Aorta (tissue), 5 donors: ENCODE measurements at places on chromosomes 6 and 20. TPM values are rescaled to one million over a fixed set of nuclear protein-coding genes. Genes with fewer than 3 reads are reported as not detected.

DNA sequence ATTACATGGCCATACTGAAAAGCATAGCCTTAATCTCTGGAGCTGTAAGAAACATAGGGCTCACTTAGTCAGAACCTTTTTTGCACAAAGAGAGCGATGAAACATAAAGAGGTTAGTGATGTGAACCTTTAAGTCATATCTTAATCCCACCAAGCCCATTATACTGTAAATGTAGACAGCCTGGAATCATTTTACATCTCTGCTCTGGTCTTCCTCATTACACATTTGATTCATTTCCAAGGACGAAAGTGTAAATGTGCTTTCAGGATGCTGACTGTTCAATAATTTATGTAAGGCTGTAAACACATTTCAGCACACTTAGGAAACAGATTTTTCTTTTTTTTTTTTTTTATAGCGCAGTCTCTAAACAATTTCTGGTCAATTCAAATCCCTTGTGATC lies 131.3 kb upstream of the B3GAT2 start:
- DNase-seq = no peak

DNA sequence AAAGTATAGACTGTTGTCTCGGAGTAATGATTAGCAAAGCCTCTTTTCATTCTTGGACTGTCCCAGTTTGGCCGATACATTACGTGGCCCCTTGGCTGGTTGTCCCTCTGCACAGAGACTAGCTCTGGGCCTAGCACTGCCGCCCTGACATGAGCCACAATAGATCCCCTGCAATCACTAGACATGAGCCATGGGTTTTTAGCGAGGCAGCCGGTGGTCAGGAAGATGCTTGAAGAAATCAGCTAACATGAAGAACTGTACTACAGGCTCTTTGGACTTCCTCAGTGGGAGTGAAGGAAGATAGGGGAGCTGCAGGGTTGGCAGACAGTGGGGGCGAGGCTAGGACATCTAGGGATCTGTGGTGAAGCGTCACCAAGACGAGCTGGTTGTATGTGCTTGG lies 11.0 kb downstream of the DUSP22 start:
- DNase-seq = peak; percentile 39

DNA sequence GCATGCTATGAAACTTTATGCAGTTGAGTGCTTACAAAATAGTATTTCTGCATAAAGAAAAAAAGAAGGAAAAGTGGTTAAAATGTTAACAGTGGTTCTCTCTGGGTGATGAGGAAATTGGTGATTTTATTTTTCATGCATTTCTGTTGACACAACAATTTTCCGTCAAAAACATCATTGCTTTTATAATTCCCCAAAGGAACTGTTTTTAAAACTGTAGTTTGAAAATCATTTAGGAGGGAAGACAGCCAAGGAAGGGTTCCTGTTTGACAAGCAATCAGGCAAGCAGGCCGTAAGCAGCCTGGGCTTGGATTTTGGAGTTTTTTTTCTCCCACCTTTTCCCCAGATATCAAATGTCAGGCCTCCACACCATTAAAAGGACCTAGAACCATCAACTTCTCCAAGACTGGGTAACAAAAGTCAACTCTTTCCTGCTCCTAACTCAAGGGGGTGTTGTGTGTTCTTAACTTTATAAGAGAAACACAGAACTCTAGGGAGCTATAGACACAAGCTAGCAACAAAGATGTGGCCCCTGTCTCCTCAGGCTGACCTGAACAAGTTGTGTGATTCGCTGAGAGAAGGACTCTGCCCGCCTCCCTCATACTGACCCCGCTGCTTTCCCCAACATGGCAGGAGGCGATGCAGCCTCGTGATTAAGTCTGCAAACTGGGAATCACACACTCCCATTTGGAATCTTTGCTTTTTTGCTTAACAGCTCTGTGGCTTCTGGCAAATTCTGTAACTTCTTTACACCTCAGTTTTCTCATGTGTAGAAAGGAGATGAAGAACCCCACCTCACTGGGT lies 146.6 kb downstream of the BCAS1 start:
- no peak for DNase-seq

DNA sequence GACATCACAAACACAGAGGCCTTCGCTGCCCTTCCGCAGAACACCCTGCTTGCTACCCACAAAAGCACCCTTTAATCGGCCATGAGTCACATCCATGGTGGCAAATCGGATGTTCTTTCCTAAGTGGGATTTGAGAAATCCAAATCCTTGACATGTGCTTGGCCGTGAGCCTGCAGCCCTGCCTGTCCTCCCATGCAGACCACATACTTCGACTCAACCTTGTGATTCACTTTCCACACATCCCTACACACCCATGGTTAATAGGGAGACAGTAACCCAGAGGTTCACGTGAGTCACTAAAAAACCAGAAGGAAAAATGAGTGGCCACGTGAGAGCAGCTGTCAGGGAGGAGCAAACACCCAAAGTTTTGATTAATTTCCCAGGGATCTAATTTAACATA lies 19.4 kb downstream of the RAMACL start:
- DNase-seq = no peak

DNA sequence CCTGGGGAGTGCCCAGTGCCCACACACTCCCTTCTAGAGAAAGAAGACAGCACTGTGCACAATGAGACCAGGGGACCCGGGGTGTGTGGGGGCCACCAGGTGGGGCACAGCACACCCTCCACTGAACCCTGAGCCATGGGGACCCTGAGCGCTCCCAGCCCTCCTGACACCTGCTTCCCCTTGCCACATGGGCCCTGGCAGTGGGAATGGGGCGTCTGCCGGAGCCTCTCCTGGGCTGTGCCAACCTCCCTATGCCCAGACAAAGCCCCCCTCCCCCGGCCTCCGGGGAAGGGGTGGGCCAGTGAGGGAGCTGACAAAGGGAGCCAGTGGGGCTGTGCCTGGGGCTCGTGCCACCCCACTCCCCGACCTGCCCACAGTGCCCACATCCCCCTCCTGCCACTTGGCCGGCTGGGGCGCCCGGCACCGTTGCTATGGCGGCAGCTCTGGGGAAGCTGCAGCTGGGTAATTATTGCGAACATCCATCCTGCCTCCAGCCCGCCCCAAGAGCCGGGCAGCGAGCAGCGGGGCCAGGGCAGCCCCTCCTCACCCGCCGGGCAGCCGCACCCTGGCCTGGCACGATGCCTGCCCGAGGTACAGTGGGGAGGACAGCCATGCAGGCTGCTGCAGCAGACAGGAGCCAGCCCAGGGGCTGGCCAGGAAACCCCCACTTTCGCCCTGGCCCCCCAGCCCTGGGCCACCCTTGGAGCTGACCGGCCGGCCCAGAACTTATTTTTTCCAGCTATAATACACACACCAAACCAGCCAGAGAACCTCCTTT lies 41.9 kb upstream of the NOL4L start:
- no peak for DNase-seq

GRCh38 chr6:135994857-135995544 lies 143.5 kb downstream of the PDE7B start:
- no peak for DNase-seq

DNA sequence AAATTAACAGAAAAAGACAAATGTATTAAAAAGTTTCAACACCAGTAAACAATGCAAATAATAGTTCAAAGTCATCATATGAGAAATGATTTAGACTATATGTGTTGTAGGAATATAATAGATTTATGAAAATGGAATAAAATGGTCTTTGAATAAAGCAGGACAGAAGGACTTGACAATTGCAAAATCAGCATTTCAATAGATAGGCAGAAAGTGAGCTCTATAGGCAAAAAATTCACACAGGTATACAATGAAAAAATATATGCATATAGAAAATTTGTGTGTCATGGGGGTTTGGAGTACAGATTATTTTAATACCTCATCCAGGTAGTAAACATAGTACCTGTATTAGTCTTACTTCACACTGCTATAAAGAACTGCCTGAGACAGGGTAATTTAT lies 571.1 kb upstream of the EYS start:
- no peak for DNase-seq

DNA sequence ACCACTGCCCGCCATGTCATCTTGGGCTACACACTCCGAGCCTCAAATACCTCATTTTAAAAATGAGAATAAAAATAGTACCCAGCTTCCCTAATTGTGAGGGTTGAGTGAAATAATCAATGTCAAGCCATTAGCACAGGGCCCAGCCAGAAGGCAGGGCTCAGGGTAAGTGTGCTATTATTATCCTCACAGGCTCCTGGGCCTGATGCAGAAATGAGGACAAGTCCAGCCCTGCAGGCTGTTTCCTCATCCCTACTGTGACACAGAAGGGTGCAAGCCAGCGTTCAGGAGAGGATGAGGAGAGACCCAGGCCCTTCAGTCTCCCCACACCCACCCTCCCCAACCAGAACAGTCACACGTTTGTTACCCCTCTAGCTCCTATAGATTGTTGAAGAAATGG lies 4.0 kb downstream of the DLK2 start:
- no peak for DNase-seq

- no peak for DNase-seq
Measured at GRCh38 chr6:39849228-39849627, 57.1 kb downstream of the DAAM2 start.

DNA sequence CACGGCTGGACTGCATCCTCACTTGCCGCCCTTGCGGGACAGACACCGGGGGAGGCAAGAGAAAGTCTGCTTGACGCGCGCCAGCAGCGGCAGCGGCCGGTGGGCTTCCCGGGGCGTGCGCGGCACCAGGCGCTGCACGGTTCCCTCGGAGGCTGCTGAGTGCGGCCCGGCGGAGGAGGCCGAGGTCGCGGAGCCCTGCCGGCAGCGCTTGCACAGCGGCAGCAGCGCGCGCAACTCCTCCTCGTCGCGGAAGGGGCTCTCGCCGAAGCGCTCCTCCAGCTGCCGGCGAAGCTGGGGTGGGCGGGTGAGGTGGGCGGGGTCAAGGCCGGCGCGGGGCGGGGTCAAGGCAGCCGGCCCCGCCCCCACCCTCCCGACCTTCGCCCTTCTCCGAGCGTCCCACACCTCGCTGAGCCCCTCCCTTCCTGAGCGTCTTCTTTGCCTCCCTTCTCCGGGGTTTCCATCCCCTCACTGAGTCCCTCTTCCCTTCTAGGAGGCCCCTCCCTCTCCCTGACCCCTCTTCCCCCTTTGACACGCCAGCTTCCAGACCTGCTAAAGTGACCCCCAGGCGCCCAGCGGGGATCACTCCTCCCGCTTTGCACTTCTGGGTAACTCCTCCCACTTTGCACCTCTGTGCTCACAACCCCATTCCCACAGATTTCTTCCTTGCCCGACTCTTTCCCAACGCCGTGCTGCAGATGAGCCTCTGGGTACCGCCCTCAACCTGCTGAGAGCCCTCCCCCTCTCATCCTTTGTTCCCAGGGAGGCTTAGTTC lies 8.8 kb downstream of the DUSP15 start:
- DNase-seq = no peak

DNA sequence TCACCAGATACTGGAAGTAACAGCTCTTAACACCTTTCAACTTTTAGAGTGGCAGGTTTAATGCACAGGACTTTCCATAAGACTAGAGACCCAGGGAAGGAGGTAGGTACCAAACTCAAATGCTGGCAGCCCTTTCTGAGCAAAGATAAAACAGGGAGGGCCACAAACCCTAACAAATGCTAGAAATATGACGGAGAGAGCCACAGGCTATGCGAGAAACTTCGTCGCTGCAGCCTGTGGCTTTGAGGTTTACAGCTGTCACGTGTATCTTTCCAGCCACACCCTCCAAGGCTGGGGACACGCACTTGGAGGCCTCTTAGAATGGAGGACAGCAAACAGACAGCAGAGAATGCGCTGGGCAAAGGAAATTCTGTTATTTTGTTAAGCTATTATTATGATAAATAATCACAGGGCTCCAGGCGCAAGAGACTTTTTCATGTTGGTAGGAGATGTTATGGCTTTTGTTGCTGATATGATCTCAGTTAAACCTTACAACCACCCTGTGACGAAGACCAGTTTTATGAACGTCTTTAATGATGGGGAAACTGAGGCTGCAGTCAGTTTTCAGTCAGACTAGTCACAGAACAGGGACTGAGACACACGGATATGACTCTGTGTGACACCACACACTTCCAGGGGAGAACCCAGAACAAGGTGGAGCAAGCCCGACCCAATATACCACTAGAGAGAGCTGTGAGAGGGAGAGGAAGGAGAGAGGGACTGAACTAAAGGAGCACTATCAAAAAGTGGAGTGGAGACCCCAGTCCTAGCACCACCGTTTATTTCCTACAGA lies 2.0 kb downstream of the TRAM2 start:
- DNase-seq = peak; percentile 81

DNA sequence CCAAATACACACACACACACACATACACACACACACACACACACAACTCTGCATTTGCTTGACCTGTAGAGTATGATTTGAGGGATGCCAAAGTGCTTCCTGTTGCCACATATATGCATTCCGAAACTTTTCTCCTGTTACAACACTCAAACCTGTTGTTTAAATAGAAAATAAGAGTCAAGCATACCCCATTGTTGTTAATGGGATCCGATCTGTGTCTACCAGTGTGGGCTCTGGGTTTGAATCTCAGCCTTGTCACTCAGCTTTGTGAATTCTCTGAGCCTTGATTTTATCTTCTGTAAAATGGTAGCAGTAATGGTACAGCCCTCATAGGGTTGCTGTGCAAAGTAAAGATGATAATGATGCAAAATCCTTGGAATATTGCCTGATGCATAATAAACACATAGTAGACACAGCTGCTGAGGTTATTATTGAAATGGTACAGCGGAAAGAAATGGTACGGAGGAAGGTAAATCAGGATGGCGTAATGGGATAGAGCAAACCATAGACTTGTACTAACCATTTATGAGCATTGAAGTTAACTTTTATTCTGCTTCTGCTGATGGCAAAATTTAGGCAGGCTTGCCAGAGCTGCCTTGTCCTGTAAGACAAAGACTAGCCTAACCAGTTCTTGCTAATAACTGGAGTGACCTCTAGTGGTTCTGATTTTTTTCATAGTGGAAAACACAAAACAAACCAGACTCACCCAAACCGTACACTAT lies 113.5 kb upstream of the PHACTR1 start:
- peak; percentile 51 for DNase-seq

Gene TSPYL1
- total RNA-seq = 77.2 TPM

Gene ZBP1
- total RNA-seq = 0.88 TPM

Gene CHRNA4
- not detected for total RNA-seq
